ENCODE measurements at places on chromosomes 7 and 10.

DNA sequence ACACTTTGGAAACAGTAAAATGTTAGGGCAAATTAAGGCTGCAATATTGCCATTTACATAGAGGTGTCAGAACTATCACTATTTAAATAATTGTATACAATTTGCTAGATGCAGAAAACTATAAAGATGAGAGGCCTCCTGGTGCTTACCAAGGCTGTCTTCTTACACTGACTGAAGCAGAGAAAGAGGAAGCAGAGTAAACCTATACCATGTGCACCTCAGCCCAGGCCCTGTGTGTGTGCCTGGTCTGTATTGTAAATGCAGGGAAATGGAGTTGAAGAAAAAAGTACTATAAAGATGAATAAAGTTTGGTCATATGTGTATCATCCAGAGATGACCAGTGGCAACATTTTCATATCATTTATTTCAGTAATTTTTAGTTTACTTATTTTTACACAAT is 29.2 kb downstream of the ELMO1 start:
- DNase-seq: no peak

DNA sequence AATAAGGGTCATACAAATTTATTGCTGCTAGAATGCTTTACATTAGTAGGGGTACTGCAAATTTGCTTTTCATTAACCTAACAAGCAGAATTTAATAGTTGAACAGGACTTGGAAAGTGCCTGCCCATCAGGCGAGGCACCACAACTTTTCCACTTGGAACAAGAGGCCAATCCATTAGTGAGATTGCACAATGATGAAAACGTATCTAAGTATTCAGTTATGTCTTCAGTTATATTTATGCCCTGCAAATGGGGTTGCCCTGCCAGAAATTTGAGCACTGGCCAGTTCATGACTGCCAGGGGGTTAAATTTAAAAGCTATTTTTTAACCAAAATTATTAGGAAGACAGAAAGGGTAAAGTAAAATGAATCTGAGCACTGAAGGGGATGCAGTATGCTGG is 111.1 kb upstream of the PALS2 start:
- no peak for DNase-seq

GRCh38 chr7:109549471-109550193 is 980.0 kb downstream of the DNAJB9 start:
- DNase-seq: no peak

DNA sequence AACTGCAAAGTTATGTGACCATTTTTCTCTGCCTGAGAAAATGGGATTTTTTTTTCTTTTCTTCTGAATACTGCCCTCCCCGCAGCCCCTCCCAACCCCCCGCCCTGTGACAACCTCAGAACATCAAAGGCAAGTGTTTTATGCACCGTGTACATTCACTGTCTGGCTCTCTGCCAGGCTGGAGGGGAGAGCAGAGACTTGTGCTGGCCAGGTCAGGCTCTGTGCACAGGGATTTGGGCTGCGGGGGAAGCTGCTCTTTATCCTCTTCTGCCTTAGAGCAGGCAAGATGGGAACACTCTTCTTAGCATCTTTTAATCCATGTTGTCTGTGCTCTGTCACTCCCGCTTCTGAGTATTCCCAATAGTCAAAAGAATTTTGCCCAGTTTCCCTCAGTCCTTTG is 195.1 kb downstream of the CCSER2 start:
- DNase-seq: no peak

DNA sequence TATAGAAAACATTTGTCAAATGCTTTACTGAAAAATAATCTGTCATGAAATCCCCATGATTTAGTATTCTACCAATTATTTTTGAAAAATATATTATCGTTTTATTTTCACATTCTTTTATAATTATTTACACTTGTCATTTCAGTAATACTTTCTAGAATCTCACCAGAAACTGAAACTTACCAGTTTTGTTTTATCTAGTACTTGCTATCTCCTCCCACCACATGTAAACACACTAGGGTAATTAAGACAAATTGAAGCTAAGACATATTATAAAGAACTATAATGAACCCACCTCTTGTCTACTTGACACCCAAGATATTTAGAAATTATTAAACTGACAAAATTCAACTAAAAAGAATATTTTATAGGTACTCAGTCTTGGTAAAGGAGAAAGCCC is 51.5 kb upstream of the GRM3 start:
- DNase-seq: no peak

DNA sequence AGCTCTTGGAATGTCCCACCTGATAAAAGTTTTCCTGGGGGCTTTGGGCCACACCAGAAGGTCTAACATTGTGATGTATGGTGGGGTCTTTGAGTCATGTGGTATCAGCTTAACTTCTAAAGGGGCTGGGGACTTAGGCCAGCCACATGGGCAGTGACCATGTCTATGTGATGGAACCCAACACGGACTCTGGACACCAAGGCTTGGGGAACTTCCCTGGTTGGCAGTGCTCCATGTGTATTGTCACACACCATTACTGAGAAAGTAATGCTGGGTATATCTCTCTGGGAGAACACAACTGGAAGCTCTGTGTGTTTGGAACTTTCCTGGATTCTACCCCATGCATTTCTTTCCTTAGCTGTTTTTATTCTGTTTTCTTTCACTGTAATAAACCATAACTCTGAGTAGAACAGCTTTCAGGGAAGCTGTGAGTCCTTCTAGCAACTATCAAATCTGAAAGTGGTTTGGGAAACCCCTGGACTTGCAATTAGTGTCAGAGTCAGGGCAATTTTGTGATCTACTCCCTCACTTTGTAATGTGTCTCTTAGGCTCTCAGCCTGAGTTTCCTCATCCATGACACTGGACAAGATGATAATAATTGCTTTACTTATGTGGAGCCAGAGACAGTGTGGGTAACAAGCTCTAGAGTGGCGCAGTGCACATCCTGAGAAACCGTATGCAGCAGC is 28.4 kb upstream of the AGK start:
- DNase-seq: no peak

DNA sequence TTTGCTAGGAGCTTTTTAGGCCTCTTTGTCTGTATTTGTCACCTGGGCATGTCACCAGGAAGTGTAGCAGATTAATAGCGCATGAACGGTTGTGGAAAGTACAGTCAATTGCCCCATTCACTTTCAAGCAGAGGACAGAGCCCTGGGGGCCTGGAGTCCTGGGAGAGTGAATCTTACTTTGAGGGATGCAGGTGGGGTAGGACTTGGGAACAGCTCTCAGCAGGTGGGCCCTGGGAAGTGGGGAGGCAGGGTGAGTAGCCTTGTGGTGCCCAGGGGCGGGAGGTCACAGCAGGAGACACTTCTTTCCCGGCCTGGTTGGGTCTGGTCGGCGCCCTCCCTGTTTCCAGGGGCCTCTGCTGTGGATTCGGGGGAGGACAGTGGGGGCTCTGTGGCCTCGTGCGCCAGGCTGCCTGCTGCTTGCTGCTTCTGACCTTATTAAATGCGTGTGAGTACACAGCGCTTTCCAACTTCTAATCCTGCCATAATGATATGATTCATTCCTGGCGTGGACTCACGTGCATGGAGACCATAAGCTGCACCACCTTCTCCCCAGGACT is 51.6 kb upstream of the AQP1 start:
- DNase-seq: peak; percentile 16

DNA sequence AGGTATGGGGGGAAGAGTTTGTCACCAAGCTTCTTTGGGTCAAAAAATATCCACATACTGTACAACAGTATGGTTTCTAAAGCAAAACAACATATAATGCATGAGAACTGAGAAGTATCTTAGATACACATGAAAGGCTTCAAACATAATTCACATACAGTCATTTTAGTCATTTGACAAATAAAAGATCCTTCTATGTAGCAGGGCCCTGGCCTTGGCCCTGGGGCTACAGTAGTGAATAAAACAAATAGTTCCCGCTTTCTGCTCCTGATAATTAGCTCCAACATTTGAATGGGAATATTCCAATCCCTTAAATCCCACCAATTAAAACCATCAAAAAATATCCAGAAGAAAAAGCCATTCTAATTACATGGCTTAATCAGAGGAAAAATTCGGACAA is 51.3 kb downstream of the MALSU1 start:
- no peak for DNase-seq

DNA sequence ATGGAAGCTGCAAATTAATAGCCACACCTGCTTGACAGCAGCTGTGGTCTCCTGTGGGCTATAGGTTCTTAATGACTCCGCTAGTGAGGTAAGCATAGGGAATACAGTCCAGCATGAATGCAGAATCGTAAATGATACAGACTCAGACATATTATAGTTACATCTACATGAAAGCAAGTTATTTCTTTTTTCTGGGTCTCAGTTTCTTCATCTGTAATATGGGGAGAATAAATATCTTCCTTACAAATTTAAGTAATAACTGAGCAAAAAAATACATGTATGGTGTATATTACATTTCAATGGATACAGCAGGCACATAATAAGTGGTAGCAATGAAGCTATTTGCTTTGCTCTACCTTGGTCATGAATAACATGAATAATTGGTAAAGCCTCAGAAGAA is 245.9 kb upstream of the RHOBTB1 start:
- no peak for DNase-seq

- DNase-seq: no peak
Measured at GRCh38 chr7:55502858-55503440, 69.4 kb downstream of the VOPP1 start.

DNA sequence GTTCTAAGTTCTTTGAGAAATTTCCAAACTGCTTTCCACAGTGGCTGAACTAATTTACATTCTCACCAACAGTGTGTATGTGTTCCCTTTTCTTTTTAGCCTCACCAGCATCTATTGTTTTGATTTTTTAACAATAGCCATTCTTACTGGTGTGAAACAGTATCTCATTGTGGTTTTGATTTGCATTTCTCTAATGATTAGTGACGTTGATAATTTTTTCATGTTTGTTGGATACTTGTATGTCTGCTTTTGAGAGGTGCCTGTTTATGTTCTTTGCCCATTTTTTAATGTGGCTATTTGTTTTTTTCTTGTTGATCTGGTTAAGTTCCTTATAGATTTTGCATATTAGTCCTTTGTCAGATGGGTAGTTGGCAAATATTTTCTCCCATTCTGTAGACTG is 191.4 kb downstream of the AGMO start:
- DNase-seq: no peak

DNA sequence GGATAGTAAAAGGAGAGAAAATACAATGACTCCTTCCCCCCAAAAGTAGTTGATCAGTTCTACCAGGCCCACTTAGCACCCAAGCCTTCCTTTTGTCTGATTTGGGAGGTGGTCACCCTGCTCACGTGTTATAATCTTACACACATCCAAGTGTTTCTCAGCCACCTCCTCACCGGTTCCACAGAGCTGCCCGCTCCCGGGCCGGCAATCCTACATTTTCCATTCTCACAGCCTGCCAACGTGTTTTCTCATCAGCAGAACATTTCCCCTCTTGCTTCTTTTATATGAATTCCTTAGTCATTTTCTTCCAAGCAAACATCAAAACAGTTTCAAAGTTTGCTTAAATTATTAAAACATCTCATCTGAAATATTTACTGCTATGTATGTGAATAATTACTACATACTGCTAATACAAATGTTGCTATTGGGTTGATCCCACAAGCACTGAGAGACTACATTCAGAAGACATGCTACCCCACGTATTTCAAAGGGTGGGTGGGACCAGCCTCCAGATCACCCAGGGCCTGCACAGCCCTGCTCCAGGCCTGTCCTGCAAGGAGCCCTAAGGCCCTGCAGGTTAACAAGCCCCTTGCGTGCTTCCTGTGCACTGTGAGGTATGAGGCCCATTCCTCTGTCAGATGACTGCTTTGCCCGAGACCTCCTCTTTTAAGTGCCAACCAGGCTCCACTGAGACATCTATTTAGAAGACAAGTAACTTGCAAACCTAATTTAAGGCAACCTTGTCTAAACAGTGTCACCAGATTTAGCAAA is 75.3 kb downstream of the GRB10 start:
- no peak for DNase-seq

DNA sequence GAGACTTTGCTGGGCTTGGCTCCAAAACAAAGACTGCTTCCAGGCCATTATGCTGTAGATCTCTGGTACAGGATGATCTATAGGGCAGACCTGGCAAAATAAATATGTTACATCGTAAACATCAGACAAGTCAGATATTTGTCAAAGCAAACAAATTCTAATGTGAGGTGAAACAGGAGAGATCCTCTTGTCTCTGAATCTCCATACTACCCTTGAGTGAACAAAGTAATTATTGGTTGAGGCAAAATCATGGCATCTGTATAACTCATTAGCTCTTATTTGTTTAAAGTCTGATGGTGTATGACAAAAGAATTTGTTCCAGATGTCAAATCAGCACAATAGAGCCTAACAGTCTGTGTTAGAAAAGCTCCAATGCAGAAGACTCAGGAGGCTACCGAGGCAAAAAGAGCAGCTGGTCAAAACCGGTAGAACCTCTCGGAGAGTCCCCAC is 1291.5 kb downstream of the TYW1 start:
- DNase-seq: no peak

GRCh38 chr7:3007696-3008095 is 36.0 kb downstream of the CARD11 start:
- DNase-seq: no peak

DNA sequence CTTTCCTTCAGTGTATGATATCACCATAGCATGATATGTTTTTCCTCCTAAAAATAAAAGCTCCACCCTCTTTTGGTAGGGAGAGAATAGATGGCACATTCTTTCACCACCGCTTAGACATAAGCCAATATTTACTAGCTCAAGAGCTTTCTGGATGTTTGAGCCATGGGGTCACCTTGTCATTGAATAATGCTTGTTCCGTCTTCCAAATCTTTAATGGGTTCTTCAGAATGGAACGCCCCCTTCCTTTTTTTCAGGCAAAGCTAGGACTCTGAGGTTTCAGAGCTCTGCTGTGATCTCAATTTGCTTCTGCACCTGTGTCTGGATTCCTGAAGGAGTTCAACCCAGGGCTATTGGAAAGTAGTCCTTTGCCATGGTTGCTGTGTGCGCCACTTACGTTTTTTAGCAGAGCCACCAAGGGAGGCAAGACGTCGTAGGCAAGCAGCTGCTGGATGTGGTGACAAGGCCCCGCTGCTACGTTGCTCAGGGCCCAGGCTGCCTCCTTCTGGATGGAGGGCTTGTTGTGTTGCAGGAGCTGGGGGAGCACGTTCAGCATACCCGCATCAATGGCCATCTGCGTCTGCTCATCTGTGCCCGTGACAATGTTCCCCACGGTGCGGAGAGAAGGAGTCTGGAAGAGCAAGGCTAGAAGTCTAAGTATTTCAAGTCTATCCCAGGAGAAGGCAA is 23.2 kb downstream of the KPNA7 start:
- no peak for DNase-seq

DNA sequence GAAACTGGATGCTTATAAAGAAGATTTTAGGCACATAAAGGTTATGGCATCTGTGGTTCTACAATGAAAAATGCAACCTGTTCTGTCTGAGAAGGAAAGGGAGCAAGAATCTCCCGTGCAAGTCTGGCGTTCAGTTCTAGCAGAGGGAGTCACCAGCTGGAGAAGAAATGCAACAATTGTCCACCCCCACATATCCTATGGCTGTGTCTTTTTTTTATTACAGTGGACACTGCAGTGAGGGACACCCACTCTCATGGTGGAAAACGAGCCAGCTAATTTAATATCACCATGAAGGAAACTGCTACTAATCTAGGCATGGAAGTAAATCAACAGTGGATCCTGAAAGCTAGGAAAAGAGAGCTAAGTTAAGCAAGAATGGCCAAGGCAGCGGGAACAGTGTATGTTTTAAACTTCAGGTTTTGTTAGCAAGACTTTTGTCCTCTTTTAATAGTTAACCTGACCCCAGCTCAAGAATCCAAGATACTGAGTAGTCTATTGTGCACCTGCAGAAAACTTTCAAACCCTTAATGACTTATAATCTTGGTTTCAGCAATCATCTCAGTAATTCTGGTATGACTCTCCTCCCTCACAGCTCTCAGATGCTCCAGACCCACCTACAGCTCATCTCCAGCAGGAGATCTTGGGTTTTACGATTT is 149.3 kb downstream of the FGFR2 start:
- no peak for DNase-seq

Data from AG10803 (cell line).